ENCODE measurements at places on chromosomes 7 and 10.

DNA sequence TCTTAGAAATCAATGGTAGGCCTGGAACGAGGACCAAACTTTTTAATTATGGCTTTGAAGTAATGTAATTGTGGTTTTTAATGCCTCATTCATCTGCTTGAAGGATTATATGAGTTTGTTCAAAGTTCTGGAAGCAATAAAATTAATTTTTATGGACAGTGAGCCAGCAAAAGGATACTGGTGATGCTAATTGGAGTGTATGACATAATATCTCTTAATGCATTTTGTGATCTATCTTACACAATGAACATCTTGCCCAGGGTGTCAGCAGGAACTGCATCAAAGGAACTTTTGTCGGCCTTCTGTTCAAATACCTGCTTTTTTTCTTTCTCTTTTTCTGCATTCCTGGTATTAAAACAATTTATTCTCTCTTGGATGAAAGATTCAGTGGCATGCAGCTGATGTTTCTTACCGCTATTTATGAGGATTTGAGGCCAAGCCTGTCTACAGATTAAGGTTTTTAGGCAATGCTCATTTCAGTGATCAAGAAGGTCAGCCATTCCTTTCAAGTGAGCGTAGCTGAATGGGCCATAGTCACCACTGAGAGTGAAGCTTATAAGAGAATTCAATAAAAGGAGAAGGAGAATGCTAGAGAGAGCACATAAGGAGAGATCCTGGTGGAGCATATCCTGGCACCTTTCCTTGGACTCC lies 974.8 kb downstream of the SORCS3 start:
- no peak for DNase-seq

- no peak for DNase-seq
Observed at GRCh38 chr7:155729847-155730246, 82.4 kb downstream of the SHH start.

GRCh38 chr10:60473557-60473956 lies 83.9 kb upstream of the ANK3 start:
- no peak for DNase-seq

- no peak for DNase-seq
Observed at GRCh38 chr10:510415-510881, 179.0 kb downstream of the DIP2C start.

DNA sequence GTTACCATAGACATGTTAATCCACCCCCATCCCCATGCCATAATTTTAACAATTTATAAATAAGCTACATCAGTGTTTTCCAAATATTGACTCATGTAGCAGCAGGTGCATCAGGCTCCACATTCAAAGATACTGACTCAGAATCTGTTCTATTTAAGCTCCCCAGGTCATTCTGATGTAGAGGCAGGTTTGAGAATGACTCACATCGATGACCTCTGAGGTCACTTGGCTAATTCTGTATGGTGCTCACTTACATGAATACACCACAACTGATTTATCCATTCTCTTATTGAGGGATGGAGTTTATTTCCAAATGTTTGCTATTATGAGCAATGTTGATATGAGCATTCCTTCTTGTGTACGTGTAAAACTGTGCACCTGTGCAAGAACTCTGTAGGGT lies 1159.0 kb downstream of the TYW1 start:
- no peak for DNase-seq

DNA sequence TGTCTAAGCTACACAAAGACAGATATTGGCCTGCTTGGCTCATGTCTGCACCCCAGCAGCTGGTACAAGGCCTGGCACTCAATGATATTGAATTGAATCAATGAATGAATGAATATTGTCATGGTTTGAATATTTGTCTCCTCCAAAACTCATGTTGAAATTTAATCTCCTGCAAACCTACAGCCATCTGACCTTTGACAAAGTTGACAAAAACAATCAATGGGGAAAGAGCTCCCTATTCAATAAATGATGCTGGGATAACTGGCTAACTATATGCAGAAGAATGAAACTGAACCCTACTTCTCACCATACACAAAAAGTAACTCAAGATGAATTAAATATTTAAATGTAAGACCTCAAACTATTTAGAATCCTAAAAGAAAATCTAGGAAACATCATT lies 144.7 kb downstream of the CYP26A1 start:
- no peak for DNase-seq

- DNase-seq: no peak
Observed at GRCh38 chr10:103262229-103262628, 14.7 kb upstream of the INA start.

GRCh38 chr7:51471981-51472296 lies 155.3 kb upstream of the COBL start:
- no peak for DNase-seq

DNA sequence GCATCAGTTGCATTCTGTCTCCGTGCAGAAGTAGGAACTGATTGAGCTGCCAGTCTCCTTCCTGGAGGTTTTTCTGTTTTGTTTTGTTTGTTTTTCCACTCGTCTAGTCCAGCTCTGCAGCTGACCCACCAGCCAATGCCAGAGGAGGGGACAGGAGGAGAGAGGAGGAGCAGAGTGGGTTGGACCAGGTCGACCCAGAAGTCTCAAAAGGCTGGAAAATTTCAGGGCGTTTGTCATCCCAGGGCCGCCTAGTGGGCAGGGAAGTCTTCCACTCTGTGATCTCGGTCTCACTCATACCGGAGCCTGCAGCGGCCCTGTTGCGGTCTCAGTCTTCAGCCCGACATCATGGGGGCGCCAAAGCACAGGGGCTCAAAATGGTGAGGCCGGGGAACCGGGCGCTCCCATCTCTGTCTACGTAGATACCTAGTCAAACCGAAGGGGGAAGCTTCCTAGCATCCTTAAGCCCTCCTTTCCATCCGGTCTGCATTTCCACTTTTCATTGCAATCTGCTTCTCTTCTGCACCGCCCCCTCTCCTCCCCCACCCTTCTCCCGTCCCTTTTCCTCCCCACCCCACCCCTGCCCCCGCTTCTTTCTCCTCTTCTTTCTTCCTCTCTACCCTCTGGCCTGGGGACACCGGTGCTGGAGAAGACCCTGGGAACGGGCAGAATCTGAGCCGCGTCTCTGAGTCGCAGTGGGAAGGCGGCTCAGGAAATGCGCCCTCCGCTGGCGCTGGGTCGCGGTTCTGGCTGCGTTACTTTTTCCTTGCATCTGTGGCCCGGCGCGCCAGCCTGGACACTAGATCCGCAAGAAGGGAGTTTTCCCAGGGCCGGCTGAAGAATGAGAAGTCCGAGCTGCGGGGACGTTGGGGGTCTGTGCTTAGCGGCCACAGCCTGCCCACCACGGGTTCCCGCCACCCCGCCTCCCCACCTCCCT lies 16.2 kb upstream of the PAX2 start:
- DNase-seq: peak; percentile 93

GRCh38 chr10:112906945-112907344 lies 43.1 kb upstream of the TCF7L2 start:
- DNase-seq: no peak

GRCh38 chr7:26155531-26156375 lies 3.8 kb downstream of the NFE2L3 start:
- DNase-seq: peak; percentile 86

DNA sequence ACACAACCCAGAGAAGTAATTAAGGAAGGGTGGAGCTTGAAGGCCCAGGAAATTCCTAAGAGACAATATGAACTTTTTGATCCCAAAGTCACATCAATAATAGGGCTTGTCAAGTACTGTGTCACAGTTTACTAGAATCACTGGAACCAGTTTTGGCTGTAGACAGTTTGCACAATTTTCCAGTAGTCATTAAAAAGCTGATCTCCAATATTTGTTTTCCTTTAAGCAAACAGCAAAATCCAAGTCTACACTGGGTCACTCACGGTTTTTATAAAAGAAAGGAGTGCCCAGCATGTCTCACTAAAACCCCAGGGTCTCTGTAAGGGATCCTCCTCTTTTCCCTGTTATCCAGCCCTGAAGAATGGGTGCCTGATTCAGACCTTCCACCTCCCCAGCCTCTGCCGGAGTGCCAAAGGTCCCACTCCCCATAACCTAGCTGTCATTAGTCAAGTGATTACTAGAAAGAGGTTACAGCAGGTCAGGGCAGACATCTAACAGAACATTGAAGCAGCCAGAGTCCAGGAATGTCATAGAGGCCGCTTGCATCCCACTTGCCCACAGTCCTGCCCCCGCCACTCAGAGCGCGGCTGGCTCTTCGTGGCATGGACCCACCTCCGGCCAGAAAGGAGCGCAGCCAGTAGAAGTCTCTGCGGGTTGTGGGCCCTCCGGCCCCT lies 552 bp downstream of the SLC25A16 start:
- DNase-seq: no peak

DNA sequence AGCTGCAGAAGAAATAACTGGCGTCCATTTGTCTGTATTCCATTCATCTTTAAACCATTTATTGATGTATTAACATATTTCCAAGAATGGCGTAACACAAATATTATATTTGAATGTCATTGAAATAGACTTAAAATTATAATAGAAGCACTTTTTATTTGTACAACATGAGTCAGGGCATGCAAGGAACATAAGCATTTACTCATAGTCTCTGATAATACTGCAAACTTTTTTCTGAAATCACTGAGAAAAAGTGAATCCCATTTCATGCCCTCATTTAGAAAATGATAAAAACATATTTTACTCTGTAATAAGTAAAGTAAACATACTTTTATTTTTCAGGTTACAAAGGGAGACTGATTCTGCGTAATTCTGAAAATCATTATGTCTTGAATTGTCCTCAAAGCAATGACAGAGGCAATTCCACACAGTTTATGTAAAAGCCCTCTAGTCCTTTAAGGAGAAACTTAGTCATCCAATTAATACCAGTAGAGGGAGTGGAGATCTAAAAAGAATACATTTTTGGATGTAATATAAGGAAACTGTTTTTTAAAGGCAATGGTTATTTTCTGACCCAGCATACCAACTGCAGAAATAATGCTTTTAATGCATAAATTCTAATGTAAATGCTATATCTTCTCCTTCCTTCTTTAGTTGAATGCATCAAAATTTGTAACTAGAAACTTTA lies 58.1 kb downstream of the AGMO start:
- peak; percentile 14 for DNase-seq

- DNase-seq: no peak
Observed at GRCh38 chr10:38032886-38033285, 22.4 kb downstream of the ZNF33A start.

DNA sequence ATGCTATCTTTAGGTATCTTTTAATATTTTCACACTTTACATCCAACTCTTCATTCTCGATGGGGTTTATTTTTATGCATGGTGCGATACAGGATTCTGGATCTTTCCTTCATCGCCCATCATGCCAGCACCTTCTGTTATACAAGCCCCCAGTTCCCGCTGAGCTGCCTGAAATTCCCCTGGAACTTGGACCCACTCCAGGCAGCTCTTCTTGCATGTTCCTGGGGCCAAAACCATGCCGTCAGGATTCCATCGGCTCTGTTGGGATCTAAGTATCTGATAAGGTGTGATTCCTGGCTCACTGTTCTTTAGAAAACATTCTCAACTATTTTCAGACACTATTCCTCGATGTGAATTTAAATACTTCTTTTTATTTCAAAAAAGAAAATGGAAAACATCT lies 40.5 kb upstream of the PPP2R2D start:
- no peak for DNase-seq

DNA sequence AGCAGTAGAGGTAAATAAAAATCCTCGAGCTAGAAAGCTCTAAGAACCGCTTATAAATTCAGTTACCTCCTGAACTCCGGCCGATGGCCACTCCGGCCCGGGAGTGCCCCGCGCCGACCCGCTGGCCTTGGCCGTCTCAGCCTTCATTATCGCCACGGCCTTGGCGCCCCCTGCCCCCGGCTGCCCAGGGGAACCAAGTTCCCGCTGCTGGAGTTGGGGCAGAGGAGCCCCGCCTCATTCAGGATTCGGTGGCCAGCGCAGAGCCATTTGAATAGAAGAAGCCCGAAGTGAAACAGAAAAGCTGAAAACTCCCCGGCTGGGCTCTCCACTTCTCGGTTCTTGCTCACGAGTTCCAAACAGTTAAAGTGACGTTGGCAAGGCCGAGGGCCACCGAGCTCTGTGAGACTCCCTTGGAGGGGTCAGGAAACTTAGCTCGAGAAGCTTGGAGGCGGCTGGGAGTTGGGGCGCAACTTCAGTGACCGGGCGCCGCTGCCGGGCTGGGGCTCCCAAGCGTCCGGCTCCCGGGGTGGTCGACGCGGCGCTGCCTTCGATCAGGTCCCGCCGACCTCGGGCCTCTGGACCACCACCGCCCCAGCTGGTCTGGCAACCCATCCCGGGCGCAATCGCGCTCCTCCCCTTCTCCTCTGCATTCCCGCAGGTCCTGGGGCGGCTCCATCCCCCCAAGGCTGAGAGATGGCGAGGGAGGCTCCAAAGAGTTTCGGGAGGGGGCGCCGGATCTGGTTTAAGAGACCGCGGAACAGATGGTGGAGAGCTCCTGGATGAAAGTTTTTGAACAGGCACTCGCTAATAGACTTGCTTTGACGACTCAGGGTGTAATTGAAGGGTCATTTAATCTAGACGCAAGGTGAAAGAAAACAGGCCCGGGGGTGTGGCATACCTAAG lies 5.8 kb upstream of the FEZF1 start:
- DNase-seq: peak; percentile 50

DNA sequence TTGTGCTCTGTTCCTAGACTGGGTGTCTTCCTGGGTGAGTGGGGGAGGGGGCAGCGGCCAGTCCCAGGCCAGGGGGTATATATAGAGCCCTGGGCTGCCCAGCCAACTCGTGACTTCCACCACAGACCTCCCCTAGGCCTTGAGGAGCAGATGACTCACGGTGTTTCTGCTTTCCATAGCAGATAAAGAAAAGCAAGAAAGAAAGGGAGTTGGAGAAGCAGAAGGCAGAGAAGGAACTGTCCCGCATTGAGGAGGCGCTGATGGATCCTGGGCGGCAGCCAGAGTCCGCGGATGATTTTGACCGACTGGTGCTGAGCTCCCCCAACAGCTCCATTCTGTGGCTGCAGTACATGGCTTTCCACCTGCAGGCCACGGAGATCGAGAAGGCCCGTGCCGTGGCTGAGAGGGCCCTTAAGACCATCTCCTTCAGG lies 10.1 kb downstream of the CALHM2 start:
- DNase-seq: no peak

GRCh38 chr7:19530261-19530660 lies 178.6 kb downstream of the POLR1F start:
- no peak for DNase-seq

- peak; percentile 64 for DNase-seq
Observed at GRCh38 chr7:43721193-43721806, 8.0 kb downstream of the COA1 start.

DNA sequence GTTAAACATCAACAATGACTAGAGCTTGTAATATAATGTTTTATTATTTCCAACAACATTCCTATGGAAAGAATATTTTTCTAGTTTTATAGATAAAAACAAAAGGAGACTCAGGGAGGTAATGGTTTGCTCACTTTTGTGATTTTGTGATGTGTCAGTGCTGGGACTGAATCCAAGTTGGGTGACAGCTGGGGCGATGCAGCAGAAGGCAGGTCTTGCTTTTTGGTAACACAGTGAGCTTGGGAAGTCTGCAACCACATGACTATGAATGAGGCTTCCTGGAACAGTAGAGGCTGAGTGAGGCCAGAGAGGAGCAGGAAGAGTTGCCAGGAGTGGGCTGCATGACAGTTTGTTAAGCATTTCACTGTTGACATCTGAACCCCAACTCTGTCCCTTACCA lies 4.9 kb upstream of the YKT6 start:
- no peak for DNase-seq

GRCh38 chr7:80764132-80764531 lies 125.7 kb downstream of the CD36 start:
- no peak for DNase-seq

Measured in ACHN (cell line).